Posterior vena cava (tissue), 2 donors: ENCODE measurements at places on chromosomes 12 and 14. TPM values are rescaled to one million over a fixed set of nuclear protein-coding genes. Genes with fewer than 3 reads are reported as not detected.
A peak's percentile ranks its signal among the peaks of the same experiment; 100 is the strongest.

DNA sequence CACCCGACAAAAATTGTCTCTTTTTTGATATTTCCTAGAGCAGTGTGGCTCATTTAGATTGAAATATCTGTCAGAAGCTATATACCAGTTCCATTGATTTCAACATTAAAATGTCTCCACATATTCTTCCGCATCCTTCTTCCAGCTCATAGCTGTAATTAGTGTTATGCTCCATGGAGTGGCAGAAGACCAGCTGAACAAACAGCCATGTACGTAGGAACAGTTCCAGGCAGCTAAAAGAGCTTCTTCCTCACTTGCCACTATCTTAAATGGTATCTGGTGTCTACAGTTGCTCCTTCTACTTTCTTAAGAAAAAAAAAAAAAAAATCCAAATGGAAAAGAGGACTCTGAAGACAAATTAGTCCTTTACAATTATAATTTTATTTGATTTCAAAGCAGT lies 848.0 kb downstream of the DIO2 start:
- DNase-seq: no peak

- DNase-seq: peak; percentile 48
These were observed 8.7 kb upstream of the MEG3 start for GRCh38 chr14:100816950-100817901.

- no peak for DNase-seq
These were observed 3.4 kb upstream of the C3AR1 start for GRCh38 chr12:8069582-8069981.

The CSAD gene
- total RNA-seq: 22.3 TPM

DNA sequence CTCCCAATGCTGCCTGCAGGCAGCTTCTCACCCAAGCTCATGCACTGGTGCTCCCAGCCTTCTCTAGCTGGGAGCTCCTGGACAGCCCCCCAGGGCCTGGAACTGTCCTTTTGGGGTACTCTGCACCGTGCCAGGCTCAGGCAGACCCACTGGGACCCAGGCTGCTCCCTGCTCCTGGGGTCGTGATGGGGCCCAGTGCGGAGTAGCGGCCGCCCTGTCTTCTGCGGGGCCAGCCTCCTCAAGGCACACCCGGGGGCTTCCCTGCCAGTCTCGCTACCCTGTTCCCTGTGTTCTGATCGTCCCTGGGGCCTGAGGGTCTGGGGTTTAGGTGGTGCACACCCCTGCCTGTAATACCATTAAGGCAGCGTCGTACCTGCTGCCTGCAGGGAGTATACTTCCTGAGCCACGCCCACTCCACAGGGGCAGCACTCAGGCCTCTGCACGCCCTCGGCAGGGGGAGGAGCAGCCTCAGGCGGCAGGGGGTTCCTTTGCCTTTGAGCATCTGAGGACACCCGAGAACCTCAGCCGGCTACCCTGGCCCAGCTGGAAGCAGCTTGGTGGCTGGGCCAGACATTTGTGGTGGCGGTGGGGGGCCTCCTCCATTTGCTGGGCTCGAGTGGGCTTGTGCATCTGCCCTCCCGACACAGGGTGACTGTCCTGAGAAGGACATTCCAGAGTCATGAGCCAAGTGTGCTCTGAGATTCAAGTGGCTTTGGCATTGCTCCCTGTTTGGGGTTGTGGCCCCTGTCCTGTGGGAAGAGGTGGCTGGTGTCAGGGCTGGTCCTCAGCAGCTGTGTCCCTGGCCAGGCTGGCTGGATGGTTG lies 9.2 kb upstream of the CRIP2 start:
- no peak for DNase-seq

GRCh38 chr12:104823985-104824461 lies 134.1 kb downstream of the SLC41A2 start:
- no peak for DNase-seq

DNA sequence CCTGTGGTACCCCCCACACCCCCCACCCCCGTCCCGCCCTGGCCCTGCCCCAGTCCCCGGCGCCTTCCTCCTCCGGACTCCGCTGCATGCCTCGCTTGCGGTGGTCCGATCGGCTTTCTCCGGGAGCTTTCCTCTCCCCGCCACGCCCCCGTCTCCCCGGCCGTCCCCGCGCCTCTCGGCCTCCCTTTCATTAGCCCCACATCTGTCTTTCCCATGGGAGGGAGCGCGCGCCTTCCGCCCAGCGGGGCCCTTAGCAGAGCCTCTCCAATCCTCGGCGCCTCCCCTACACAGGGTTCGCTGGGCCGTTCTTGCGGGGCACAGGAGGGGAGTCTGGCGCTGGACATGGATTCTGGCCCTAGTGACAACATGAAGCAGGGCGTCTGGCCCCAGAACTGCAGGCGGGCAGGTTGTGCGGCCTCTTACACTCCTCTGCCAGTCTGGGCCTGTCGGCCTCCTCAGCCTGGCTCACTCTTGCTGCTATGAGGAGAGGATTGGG lies 1.5 kb upstream of the EFS start:
- peak; percentile 90 for DNase-seq

GRCh38 chr12:65614259-65614889 lies 209.9 kb upstream of the HMGA2 start:
- no peak for DNase-seq

- DNase-seq: no peak
These were observed 7.2 kb downstream of the NFYB start for GRCh38 chr12:104130760-104131159.

DNA sequence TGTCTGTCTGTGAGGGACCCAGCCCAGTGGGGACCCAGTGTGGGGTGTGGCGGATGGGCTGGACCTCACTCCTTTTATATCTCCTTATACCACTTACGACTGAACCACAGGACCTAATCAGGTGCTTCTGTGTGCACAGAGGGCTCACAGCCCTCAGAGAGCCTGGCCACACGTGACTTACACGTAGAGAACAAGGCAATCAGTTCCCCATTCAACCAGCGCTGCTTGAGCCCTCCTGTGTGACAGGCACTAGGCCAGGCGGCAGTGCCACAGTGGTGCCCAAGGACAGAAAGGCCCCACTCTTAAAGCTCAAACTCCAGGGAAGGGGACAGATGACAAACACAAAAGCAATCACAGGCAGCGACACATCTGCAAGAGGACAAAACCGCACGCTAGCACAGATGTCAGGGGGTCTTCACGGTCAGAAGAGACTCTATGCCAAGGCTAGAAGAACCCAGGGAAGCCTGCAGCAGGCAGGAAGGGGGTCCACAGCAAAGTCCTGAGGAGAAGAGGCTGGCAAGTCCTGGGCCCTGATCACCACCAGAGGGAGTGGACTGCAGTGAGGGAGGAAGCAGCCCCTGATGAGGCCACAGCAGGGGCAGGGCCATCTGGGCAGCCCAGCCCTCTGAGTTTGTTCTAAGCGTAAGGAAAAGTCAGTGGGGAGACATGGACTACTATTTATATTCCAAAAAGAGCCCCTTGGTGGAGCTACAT lies 39.3 kb downstream of the SETD3 start:
- no peak for DNase-seq

DNA sequence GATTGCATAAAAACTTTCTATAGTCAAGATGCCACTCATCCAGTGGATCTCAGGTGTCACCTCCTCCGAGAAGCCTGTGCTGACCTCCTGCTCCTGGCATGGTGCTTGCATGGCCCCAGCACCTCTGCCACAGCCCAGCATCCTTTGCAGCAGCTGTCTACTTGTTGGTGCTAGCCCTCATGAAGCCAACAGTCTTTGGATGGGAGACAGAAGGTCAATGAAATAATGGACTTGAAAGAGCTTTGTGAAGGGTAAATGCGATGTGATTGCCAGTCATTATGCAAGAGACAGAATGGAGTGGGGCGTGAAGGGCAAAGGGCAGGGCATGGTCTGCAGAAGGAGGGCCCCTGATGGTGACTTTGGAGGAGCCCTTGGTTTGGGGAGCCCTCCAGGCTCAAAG lies 63.0 kb upstream of the CLMN start:
- no peak for DNase-seq

DNA sequence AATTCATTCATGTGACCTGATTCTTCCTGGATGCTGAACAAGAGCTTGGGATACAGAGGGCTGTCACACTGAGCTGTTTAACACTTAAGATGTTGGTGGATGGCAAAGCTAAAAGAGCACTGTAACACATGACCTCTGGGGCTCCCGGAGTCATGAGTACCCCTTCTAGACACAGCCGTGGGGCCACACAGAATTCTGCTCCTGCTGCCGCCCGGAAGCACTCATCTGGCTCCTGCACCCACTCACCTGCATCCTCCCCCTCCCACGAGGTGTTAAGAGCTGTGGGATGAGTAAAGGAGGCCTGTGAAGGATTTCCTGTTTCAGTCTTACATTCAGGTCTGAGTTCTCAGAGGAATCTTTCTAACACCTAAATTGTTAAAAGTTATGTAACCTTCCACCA lies 78.0 kb upstream of the SSTR1 start:
- DNase-seq: no peak

GRCh38 chr14:56224229-56224628 lies 106.0 kb downstream of the PELI2 start:
- no peak for DNase-seq

GRCh38 chr12:80648881-80649280 lies 58.6 kb upstream of the MYF6 start:
- DNase-seq: no peak

GRCh38 chr12:119659289-119659897 lies 8.5 kb upstream of the PRKAB1 start:
- DNase-seq: no peak

The ELK3 gene
- total RNA-seq: 60.6 TPM

The CLEC7A gene
- total RNA-seq: 29.2 TPM

The CCDC60 gene
- not detected for total RNA-seq

DNA sequence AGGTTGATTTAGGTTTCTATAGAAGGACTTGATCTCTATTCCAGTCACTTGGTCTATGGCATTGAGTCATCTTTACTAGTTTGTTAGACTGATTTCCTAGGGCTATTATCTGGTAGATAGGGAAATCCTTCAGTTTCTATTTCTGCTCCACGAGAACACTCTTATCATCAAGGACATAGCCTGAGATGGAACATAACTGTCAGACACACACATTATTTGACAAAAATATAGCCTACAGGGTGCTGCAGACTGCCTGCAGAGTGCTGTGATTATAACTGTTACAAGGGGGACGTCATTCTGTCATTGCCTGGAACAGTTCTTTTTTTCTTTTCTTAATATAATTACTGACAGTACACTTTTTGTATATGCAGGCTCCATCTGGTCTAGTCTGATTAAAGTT lies 82.0 kb downstream of the TMEM117 start:
- DNase-seq: no peak

GRCh38 chr14:52238682-52239081 lies 28.8 kb upstream of the PTGDR start:
- no peak for DNase-seq

DNA sequence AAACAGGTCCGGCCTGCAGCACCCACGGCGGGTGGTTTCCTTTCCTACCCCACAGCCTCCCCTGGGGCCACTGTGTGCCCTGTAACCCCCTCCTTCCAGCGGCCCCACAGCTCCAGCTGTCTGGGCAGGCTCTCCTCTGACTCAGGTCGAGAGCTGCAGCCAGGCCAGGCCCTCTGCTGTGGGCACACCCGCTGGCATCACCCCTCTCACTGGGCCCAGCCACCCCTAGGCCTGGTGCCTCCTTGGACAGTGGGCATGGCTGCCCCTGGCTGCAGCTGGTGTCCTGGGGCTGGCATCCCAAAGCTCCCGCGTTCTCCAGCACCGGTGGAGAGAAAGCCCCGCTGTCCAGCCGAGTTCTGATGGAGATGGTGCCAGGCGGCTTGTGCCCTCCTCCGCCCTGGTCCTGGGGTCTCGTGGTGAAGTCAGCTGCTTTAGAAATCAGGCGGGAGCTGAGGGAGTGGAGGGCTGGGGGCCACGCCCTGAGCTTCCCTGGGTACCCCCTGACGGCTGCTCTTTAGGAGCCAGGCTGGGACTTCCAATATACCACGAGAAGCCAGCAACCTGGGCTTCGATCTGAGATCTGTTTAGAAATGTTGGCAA lies 114.9 kb downstream of the KIF26A start:
- DNase-seq: peak; percentile 66

The ANKRD33 gene
- total RNA-seq: not detected

GRCh38 chr12:59808317-59808910 lies 212.6 kb downstream of the SLC16A7 start:
- no peak for DNase-seq

The PRB3 gene
- not detected for total RNA-seq

DNA sequence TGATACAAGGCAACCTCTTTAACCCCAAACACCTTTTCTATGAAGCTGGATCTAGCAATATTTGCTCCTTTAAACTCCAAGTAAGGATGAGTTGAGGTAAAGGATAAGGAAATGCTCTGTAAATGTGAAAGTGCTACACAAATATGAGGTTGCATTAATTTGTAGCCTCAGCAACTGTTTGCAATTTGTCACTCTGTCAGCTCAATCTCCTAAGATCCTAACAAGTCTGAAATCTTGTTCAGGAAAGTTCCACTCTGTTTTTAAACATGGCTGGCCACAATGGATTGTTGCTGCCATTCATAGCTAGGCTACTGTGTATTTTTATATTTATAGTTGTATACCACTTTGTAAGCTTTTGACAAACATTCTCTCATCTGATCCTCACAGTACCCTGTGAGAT lies 51.3 kb downstream of the SCN8A start:
- no peak for DNase-seq
